ENCODE measurements at places on chromosomes 5 and 9. TPM values are rescaled to one million over a fixed set of nuclear protein-coding genes. Genes with fewer than 3 reads are reported as not detected.

The NUTM2G gene
- not detected for total RNA-seq

The UGT3A1 gene
- 0.21 TPM for total RNA-seq

The NDUFA8 gene
- total RNA-seq, result 37.3 TPM

The GPR151 gene
- not detected for total RNA-seq

The SERF1A gene
- 7.8 TPM for total RNA-seq

The RPL7A gene
- total RNA-seq, result 2,339 TPM

The GLRA1 gene
- not detected for total RNA-seq

DNA sequence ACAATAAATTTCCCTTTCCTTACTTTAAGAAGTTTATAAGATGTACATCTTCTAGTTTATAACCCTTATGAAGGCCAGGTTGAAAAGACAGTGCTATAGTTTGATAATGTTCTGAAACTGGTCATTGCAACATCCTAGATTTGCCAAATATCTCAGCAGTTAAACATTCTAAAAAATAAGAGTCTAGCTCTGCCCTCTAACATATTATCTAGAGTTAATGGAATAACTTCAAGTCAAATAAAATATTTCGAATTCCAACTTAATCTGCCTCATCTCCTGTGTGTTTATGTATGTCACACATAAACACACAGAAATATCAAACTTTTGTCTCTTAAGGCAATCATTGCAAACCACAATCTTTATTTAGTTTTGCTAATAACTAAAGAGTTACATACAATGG, 796.6 kb downstream of the TLE1 start:
- no peak for DNase-seq

GRCh38 chr5:17443333-17444130, 54.5 kb upstream of the TAF11L2 start:
- no peak for DNase-seq

DNA sequence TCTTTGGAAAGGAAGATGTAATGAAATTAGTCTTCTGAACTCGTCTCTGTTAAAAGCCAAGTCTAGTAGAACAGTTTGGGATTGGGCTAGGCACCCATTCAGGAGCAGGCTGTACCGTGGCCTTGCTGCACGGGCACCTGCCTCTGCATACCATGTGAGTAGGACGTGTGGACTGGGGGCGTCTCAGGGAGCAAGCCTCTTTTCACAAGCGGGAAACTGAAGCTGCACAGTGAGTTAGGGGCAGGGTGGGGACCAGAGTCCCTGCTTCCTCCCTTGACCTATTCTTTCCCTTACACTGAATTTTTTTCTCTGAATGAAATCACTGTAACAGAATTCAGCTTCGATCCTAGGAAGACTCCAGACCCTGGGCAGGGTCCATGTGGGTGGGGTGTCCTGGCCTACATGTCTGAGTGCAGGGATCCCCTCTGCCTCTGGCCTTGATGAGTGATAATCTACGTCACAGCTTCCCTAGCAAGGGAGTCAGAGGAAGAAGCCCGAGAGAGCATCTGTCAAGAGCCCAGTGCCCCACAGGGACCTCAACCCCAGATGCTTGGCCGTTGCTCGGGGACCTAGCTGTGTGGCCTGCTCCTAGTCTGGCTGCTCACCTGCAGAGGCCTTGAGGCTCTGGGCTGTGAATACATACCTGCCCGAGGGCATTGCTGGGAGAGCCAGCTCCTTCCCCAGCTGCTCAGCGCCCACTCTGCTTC, 15.1 kb downstream of the PHF2 start:
- no peak for DNase-seq

- no peak for DNase-seq
Observed at GRCh38 chr5:149381986-149382338, 2.9 kb upstream of the IL17B start.

DNA sequence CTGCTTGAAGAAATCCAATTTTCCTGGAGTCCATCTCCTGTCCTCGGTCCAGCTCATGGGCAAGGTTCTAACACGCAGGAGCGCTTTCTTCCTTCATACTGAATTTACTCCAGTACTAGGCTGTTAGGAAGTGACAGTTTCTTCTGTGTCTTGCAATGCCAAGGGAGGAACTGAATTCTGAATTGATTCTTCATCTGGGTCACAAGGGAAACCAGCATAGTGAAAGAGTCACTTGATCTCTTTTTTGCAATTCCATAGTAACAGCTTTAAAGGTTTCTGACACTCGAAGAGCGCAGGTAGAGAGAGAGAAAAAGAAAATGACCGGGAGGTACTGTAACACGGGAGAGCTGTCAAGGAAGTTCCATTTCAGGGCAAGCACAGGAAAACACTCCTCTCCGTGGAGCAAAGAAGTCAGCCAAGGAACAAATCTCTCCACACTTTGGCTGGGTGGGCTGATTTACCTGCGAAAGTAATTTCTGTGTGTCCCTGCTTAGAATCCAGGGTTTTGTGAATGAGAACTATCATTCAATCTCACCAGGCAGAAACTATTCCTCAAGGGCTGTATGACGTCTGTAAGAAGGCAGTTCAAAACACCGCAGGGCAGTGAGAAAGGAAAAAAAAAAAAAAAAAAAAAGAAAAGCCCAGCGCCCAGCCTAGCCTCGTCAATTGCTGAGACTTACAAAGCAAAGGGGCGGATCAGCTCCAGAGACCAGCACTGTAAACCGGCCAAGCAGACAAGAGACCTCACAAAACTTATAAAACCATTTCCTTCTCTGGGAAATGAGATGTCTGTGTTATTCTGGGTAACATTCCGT, 617.8 kb downstream of the PDE4D start:
- DNase-seq, result peak; percentile 67

DNA sequence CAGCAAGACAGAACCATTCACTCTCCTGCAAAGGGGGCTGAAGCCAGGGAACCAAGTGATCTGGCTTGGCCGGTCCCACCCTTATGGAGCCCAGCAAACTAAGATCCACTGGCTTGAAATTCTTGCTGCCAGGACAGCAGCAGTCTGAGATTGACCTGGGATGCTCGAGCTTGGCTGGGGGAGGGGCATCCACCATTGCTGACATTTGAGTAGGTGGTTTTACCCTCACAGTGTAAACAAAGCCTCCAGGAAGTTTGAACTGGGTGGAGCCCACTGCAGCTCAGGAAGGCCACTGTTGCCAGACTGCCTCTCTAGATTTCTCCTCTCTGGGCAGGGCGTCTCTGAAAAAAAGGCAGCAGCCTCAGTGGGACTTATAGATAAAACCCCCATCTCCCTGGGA, 60.5 kb downstream of the TNFSF8 start:
- no peak for DNase-seq

GRCh38 chr5:132245593-132245992, 11.9 kb upstream of the PDLIM4 start:
- no peak for DNase-seq

- no peak for DNase-seq
Observed at GRCh38 chr5:121350181-121350930, 501.3 kb upstream of the FTMT start.

GRCh38 chr9:134694714-134695113, 53.1 kb downstream of the COL5A1 start:
- DNase-seq, result no peak

DNA sequence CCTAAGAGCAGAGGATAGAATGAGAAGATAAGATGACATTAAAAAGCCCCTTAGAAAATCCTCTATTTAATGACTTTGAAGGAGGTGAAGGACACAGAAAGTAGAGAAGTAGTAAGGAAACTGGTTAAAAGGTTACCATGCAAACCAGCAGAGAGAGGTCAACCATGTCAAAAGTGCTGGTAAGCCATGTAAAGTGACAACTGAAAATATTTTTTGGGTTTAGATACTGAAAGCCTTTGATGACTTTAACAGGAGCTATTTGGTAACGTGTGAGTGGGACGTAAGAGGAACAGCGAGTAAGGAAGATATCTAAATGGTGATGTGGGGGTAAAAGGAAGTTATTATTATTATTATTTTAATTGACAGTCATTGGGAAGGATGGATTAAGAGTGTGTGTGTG, 56.9 kb downstream of the MACIR start:
- DNase-seq, result no peak

DNA sequence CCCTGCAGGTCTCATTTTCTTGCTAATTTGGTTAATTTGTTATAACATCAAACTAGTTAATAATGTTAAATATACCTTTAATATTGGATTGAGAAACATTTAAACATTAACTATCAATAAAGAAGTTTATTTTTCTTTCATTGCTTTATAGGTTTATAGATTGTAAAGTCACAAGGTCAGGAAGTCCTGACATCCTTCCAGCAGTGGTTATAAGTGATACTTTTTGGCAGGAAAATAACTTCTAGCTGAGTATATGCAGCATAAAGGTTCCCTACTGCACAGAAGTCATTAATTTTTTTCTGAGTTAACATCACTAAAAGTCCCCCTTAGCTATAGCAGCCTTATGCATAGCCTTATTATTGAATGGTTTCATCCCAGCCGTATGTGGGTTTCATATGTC, 85.5 kb downstream of the LNPEP start:
- DNase-seq, result no peak

GRCh38 chr5:126000507-126000906, 422.7 kb upstream of the GRAMD2B start:
- DNase-seq, result no peak

DNA sequence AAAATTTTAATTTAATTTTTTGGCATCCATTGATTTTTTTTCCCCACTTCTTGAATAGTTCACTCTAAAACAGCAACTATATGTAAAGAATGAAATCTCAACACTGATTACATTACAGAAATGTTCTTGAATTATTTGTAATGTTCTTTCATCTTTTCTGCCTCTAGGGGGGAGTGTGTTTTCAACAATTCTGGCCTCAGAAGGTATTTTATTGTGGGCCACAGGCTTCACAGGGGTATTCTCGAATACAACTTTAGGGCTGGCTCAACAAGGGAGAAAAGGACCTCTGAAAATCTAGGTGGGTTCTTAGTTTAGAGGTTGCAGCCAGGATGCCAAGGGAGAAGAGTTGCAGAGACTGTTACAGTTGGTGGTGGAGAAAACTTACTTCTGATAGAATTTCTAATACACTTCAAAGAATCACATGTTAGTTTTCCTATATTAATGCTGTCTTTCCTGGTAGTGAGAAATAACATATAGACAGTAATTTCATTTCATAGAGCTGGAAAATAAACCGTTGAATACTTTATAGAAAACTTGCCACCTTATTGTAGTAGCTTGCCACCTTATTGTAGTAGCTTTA, 3.6 kb upstream of the NPR3 start:
- DNase-seq, result no peak

DNA sequence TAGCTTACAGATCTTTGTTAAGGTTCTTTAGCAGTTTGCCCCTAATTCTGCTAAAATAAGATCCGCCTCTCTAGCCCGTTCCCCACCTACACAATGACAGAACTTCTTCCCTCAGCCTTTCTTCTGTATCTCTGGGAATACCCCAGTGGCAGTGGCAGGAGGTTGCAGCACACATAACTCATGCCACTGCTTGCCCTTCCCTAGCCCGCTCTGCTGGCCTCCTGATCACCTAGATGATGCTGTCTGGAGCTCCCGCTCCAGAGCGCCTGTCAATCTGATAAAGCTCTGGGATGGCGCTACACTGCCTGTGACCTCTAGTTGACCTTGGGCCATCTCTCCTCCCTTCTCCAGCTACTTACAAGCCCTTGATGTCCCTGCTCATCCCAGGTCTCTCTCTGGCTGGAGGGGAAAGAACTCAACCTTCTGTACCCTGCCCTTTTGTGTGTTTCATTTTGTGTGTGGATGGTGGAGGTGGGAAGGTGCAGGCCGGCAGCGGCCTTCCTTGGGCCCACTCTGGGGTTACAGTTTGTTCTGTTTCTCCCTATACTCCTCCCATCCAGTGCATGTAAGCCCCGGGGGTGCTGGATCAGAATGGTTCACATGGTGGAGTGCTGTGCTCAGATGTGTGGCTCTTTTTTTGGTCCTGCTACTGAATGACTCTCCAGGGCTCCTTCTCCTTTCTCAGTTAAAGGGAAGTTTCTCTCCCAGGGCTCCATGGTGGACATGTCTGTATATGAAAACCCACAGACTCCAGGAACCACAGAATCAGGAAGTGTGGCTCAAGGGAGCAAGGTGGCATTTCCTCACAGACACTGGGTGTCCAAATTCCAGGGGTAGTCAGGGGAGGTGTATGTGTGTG, 29.1 kb downstream of the MTX3 start:
- no peak for DNase-seq

DNA sequence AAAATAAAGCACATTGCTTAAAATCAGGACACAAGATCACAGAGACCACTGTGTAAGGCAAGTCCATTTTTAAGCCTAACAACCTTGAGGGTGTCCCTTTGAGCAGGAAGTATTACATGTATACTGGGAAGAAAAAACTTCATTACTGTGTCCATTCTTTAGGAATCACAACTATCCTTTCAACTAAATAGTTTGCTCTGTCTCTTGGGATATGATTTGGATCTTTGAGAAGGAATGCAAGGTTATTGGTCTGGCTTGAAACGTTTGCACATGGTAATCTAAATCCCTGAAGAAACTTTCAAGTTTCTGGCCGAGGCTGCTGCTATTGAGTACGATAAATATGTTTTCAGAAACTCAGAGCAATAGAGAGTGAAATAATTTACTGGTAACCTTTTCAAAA, 923.0 kb upstream of the SEMA6A start:
- no peak for DNase-seq

GRCh38 chr9:101403516-101404285, 5.0 kb downstream of the ZNF189 start:
- no peak for DNase-seq

GRCh38 chr5:143182901-143183820, 220.3 kb downstream of the NR3C1 start:
- no peak for DNase-seq

DNA sequence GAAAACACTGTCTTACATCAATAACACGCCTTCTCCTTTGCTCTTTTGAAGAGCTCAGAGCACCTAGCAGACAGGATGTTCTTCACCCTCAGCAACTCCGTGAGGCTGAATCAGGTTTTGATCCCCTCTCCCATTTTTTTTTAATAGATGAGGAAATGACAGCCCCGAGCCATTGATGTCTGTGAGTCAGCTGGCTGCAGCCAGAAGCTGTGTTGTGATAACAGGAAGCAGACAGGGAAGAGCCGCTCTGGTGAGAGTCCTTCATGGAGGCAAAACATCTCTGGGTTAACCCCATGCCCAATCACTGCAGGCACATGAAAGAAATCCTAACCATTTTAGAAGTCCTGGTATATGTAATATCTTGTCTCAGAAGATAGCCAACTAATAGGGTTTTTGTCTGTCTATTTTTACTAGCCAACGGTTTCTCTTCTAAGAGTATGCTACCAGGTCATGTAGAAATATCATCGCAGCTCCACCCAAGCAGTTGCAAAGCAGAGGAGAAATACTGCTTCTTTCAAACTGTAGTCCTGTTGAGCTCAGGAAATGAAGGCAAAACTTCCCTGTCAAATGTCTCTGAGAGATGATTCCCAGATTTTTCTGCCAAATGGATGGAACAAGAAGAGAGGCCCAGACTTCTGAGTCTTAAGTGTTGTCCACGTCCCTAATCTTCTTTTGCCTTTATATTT, 568.9 kb downstream of the CCDC171 start:
- DNase-seq, result no peak

- no peak for DNase-seq
Observed at GRCh38 chr9:38107811-38108304, 38.8 kb upstream of the SHB start.

- DNase-seq, result no peak
Observed at GRCh38 chr5:123382252-123382651, 41.0 kb downstream of the CEP120 start.

DNA sequence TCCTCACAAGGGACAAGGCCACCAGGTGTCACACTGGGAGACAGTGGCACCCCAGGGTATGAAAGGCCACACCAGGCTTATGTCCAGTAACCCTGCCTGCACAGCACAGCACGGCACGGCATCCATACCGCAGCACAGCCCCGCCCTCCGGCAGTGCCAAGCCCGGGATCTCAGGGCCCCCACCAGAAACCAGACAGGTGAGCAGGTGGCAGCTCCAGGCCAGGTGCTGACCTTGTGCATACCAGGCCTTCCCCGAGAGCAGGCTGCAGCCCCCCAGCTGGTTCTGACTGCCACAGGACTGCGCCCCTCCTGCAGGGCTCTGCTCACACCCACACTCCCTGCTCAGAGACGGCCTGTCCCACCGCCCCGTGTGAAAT, 56.5 kb downstream of the ADAMTS2 start:
- DNase-seq, result no peak

All from kidney epithelial cell (primary cell).